ENCODE measurements at places on chromosomes 3 and 15. TPM values are rescaled to one million over a fixed set of nuclear protein-coding genes. Genes with fewer than 3 reads are reported as not detected.

MANF gene
- polyA plus RNA-seq = 114 TPM

DNA sequence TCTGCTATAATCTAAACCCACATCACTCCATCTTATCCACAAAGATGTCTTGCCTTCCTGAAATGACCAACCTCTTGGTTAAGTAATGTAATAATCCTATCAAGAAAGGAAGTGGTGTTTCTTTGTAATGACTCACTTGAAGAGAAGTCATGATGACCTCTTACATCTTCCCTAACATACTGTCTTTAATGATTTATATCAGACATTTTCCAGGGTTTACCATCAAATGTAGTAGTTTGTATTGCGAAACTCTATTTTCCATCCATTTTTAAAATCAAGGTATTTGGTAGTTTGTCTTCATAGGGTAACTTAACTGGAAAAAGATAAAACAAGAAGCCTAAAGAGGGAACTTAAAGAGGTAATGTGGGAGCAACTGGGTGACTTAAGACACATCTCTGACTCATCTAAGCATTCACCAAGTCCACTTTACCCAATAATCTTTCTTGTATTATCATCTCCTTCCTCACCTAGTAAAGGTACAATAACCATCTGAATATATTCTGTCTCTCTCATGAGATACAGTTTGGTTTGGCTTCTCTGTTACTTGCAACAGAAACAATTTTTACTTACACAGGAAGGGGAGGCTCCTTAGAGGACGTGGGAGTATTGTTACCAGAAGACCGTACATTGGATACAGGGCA is 5.7 kb upstream of the MAPK6 start:
- DNase-seq = no peak

GRCh38 chr15:38647683-38648082 is 83.1 kb upstream of the RASGRP1 start:
- no peak for DNase-seq

DNA sequence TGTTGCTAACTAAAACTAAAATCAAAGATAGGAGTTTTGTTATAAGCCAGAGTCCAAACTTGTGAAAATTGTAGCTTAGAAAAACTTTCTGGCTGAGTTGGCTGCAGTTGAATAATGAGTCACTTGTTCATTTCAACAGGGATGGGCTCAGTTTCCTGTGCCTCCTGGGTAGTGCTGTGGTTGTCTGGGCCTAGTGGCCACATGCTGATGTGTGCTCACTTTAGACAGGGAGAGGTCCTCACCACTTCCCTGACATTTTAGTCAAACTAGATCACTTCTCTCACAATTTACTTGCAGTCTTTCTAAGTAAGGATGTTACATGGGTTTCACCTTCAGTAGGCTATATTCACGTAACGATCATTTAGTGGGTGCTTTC is 6.3 kb upstream of the UBE2Q2 start:
- DNase-seq = no peak

TF gene
- 6.4 TPM for polyA plus RNA-seq

GRCh38 chr3:153903430-153903829 is 217.8 kb upstream of the ARHGEF26 start:
- DNase-seq = no peak

ARPIN gene
- polyA plus RNA-seq = 36.3 TPM

ANP32A gene
- 353 TPM for polyA plus RNA-seq

GRCh38 chr3:34948517-34948916 is 690.8 kb upstream of the ARPP21 start:
- no peak for DNase-seq

DNA sequence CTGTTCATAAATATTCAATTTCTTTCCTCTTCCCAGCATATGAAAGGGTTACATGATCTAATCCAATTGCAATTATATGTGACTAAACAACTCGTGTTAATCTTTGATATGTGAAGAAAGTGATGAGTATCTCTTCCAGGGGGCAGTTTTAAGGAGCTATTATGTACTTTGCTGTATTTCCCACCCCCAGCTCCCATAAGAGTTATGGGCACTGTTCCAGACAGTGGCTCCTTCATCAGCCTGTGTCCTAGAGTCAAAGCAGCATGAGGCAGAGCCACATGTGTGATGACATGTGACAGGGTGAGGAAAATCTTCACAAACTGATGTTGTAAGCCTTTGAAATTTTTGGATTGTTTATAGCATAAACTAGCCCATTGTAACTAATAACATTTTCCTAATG is 315.4 kb downstream of the DIPK2A start:
- DNase-seq = no peak

DNA sequence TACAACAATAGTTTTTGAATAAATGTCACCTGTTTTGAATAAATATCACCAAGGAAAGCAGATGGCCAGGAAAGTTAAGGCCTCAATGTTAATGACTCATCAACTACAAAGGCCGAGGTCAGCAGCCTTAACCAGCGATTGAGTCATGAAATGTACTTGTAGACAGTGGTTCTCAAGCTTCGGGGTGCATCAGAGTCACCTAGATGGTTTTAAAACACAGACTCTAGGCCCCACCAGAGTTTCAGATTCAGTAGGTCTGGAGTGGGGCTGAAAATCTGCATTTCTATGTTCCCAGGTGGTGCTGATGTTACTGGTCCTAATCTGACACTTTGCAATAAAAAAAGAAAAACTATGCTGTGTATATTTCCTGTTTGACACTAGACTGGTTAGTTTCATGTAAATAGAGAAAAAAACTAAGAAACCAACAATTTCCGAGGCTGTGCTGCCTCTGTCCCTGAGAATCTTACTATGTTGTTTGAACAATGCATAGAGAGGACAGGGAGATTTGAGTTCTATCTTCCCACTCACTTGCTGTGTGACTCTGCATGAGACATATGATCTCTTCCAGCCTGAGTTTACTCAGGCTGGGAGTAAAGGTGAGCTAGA is 9.8 kb downstream of the RAB27A start:
- no peak for DNase-seq

MYO1E gene
- polyA plus RNA-seq = 29.3 TPM

- no peak for DNase-seq
Measured at GRCh38 chr3:151483961-151484520, 23.2 kb upstream of the IGSF10 start.

All from right lung (tissue), 10 donors.